ENCODE measurements at places on chromosomes 12 and 14.
A peak's percentile ranks its signal among the peaks of the same experiment; 100 is the strongest.

GRCh38 chr12:53227836-53228235 lies 4.2 kb downstream of the RARG start:
- DNase-seq, result no peak

GRCh38 chr12:65557438-65558181 lies 266.7 kb upstream of the HMGA2 start:
- no peak for DNase-seq

DNA sequence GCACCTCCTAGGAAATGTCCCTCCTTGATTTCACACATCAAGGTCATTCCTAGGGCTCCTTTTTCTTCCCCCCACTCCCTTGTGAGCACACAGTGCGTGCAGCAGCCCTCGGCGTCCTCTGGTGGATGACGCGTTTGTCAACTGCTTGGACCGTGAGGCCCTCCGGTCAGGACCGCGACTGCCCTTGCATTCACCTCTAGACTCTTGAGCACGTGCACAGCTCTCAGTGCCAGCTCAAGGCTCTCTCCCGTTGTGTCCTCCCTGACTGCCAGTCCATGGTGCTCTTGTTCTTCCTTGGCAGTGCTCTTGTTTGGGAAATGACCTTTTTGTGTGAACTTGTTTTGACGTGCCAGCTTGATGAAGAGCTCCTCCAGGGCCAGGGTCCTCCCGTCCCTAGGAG lies 67.9 kb downstream of the TSPAN9 start:
- DNase-seq, result peak; percentile 31

GRCh38 chr12:94277426-94278000 lies 129.1 kb downstream of the PLXNC1 start:
- DNase-seq, result no peak

DNA sequence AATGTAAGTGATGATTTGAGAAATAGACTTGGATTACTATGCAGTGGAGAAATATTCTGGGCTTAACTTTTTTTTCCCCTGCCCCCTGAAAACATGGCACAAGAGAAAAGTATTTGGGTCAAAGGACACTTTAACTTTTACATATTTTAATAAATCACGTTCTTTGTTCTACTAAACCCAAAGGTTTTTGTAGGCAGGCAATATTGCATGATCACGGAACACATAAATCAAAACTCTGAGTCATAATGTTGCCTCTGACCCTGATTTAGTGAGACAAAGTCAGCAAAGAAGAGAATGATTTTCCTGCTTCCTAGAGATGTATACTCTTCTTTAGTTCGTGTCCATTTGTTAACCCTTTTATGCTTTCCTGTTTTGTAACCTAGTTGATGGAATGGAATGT lies 38.0 kb downstream of the ABCD2 start:
- no peak for DNase-seq

- no peak for DNase-seq
Observed at GRCh38 chr12:20024194-20024593, 344.1 kb upstream of the PDE3A start.

- DNase-seq, result no peak
Observed at GRCh38 chr12:83335748-83336147, 649.0 kb downstream of the TMTC2 start.

GRCh38 chr12:105485321-105485910 lies 154.9 kb downstream of the C12orf75 start:
- no peak for DNase-seq

DNA sequence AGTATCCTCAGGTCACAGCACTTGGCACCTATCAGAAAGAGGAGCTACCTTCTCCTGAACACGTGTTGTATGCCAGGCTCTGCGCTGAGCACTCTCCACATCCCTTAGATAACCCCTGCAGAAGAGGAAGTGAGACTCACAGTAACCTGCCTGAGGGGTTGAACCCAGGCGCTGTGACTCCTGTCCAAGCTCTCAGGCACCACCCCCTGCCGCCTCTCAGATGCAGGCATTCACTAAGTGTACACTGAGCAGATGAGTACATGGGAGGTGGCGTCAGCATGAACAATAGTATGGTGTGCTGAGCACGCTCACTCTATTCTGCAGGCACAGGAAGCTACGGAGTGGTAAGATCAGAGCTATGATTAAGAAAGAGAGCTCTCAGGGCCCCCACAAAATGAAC lies 21.0 kb upstream of the RIC8B start:
- DNase-seq, result peak; percentile 97

DNA sequence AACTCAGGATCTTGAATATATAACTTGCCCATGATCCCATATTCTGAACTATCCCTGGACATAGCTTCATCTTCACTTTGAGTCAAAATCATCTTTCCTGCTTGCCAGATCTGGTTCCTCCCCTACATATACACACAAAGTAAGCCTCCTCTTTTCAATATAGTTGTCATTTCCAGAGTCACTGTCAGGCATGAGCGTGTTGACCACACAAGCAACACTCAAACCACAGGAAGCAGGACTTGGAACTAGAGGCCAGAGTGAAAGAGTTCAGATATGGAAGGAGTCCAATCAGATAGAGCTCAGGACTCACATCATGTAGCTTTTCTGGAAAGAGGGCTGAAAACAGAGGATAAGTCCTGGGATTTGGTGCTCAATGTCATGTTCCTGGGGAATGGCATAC lies 1140.6 kb downstream of the BCL11B start:
- DNase-seq, result no peak

DNA sequence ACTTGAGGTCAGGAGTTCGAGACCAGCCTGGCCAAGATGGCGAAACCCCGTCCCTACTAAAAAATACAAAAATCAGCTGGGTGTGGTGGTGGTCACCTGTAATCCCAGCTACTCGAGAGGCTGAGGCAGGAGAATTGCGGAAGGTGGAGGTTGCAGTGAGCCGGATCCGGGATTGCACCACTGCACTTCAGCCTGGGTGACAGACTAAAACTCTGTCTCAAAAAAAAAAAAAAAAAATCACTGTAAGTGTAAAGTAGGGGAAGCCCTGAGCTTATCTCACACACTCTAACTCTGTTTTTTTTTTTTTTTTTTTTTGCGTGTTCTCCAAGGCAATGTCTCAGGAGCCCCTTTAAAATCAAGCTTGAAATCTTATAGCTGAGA lies 421 bp upstream of the RBMS2 start:
- no peak for DNase-seq

DNA sequence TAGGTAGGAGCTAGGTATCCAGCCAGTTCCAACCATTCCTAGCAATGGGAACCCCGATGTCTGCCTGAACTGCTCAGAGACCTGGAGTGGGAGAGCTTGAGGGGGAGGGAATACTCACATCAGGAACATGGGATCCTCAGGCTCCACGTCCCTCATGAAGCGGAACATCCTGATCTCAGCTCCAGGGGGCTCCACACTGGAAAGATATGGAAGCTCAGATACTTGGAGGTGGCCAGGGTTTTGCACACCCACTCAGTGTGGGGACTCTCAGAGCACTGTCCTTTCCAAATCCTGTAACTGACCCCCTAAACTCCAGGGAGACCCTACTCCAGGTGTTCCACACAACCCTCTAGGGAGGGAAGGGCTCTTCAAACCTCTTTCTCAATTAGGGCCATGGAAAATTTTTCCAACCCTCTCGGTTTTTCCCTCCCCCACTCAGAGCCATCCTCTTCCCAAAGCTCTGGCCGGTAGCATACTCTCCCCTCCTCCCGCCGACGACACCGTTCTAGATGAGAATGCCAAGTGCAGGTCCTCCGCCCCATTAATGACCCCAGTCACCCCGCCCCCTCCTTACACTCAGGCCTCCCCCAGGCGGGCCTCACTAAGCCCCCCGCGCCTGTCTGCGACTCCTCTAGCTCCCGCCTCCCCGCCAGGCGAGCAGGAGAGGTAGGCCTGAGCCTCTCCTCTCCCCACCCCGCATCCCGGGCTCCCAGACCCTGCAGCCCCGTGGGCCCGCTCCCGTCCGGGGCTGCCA lies 597 bp downstream of the MLF2 start:
- DNase-seq, result peak; percentile 55

GRCh38 chr14:92427096-92427495 lies 86.5 kb upstream of the RIN3 start:
- no peak for DNase-seq

GRCh38 chr14:21203470-21204166 lies 47.8 kb upstream of the OR5AU1 start:
- no peak for DNase-seq

DNA sequence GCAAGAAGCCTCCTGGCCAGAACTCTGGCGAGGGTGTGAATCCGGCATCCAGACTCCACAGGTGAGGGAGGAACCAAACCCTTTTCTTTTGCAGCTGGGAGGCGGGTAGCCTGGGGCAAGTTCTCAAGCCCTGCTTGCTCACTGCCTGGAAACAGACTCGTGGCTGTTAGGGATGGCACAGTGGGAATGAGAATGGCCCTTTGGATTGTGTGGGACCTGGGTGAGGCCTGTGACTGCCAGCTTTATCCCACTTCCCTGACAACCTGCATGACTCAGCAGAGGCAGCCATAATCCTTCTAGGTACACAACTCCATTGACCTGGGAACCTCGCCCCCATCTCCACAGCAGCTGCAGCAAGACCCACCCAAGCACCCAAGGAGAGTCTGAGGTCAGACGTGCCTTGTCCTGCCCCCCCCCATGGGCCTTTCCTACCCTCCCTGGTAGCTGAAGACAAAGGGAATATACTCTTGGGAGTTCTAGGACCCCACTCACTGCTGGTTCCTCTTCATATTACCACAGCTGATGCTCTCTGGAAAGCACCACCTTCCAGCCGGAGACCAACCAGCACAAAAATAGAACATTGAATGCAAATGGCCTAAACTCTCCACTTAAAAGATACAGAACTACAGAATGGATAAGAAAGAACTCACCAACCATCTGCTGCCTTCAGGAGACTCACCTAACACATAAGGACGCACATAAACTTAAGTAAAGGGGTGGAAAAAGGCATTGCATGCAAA lies 5.1 kb upstream of the GPR33 start:
- no peak for DNase-seq

DNA sequence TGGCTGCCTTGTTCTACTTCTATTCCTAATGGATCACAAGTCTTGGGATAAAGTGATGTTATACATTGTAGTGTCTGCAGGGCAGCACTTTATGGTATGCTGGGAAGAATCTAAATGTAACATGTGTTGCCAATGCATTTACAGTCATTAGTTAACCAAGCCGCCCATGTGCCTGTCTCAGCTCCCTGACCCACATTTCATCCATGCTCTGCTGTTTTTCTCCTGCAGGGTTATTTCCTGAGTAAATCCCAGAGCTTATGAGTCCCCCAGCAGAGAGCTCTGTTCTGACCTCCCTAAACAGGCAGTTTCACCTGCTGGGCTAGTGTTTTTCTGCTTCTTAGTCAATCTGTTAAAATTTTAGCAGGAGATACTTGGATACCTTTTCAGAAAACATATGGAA lies 4.4 kb upstream of the TMTC2 start:
- no peak for DNase-seq

DNA sequence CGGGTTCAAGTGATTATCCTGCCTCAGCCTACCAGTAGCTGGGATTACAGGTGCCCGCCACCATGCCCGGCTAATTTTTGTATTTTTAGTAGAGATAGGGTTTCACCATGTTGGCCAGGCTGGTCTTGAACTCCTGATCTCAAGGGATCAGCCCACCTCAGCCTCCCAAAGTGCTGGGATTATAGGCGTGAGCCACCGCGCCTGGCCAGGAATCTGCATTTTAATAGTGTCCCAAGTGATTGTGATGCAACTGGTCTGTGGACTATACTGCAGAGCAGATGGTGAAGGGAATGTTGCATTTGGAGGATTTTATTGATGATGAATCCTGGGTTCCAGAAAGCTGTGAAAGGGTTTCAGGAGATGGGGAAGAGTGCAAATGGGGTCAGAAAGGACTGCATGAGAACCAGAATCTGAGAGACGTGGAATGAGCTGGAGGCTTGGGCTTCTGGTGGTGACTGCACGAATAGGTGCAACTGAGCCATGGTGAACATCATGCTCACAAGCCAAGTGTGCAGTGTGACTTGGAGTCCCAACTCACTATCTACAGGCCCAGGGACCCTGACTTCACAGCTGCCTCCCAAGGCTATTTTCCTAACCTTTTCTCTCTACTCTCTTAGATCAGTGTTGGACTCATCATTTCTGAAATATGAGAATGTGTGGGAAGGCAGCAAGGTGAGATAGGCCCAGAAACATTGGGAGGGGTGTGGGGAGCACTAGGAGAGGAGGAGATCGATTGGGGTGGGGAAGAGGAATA lies 4.5 kb downstream of the RPS26 start:
- no peak for DNase-seq

GRCh38 chr12:105409801-105410471 lies 79.4 kb downstream of the C12orf75 start:
- DNase-seq, result no peak

DNA sequence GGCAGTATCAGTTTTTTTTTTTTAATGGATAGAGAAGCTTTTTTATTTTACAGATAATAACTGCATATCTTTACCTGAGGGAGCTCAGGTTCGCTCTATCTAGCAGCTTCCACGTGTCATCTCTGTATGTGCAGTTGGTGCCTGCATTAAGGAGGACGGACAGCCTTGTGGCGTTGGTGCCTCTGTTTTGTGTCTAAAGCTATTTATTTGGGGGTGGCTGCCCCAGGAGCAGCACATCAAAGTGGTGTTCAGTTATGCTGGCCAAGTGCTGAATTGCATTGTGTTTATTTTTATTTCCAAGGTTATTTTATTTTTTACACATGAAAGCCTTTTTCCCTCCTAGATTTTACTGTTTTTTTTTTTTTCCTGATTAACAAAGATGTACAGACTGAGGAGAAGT lies 59.7 kb downstream of the RASSF3 start:
- DNase-seq, result peak; percentile 19

DNA sequence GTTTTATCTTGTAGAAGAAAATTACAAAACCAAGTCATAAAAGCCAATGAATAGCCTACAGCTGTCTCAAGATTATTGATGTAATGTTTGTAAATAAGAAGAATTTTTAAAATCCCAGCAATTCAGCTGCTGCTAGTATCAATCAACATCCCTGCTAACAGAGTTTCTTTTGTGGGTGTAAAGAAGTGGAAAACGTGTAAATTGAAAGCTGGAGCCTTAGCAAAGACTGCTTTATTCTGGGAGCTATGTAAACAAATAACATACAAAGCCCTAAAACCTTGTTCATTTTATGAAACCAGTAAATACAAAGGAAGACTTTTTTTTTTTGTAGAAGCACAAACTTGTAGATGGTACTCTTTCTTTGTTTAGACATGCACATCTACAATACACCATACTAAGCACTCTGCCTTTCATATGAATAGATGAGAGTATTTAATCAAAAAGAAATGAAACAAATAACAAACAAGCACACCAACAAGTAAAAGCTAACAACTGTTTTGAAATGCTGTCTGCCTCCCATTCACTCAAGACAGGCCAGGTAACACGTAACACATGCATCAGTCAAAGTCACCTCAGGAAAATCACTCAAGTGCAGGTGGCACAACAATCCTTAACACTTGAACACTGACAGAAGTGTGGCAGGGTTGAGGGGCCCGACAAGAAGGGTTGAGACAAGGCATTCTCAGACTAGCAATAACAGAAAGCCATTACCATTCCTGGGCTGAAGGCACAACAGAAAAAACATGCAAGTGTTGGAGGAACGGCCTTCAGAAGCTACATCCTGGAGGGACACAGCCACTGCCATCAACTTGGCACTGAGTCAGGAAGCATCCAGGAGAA lies 1364.0 kb upstream of the SEL1L start:
- DNase-seq, result no peak

- no peak for DNase-seq
Observed at GRCh38 chr12:60279221-60279620, 683.4 kb downstream of the SLC16A7 start.

GRCh38 chr12:89353188-89353822 lies 1.0 kb upstream of the DUSP6 start:
- DNase-seq, result peak; percentile 64

Measured in RPMI8226 (cell line).